ENCODE measurements at places on chromosomes 3 and 15. TPM values are rescaled to one million over a fixed set of nuclear protein-coding genes. Genes with fewer than 3 reads are reported as not detected.

- no peaks in the 10 kb centered on the region for H3K36me3 ChIP-seq
- no peak for DNase-seq
- H3K27ac ChIP-seq: no peak overlapping the region
- H3K27me3 ChIP-seq: no peaks in the 10 kb centered on the region
Measured at GRCh38 chr15:86837294-86838061, 757.8 kb downstream of the AGBL1 start.

DNA sequence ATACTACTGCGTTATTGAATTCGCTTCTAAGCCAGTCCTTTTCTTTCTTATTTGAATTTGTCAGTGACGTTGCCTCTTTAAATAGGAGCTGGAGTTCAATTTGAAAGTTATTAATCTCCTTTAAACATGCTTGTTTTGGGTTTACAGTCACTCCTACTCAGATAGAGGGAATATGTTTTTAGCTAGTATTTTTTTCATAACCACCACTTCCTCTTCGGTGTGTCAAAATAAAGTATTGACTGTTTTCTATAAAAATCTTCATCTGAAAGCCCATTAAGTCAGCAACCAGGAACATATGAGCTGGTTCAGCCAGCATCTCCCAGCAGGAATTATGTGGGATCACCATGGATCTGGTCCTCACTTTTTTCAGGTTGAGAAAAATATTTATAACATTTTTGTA, 772.9 kb downstream of the DIPK2A start:
- no peaks in the 10 kb centered on the region for H3K4me1 ChIP-seq
- no peak overlapping the region for H3K27ac ChIP-seq
- no peaks in the 10 kb centered on the region for H3K36me3 ChIP-seq
- DNase-seq: no peak
- H3K27me3 ChIP-seq: no peaks in the 10 kb centered on the region

- H3K36me3 ChIP-seq: no peaks in the 10 kb centered on the region
- DNase-seq: no peak
- H3K4me3 ChIP-seq: no peak overlapping the region
- no peak overlapping the region for H3K27ac ChIP-seq
Measured at GRCh38 chr15:85620690-85621049, 174.1 kb downstream of the KLHL25 start.

DNA sequence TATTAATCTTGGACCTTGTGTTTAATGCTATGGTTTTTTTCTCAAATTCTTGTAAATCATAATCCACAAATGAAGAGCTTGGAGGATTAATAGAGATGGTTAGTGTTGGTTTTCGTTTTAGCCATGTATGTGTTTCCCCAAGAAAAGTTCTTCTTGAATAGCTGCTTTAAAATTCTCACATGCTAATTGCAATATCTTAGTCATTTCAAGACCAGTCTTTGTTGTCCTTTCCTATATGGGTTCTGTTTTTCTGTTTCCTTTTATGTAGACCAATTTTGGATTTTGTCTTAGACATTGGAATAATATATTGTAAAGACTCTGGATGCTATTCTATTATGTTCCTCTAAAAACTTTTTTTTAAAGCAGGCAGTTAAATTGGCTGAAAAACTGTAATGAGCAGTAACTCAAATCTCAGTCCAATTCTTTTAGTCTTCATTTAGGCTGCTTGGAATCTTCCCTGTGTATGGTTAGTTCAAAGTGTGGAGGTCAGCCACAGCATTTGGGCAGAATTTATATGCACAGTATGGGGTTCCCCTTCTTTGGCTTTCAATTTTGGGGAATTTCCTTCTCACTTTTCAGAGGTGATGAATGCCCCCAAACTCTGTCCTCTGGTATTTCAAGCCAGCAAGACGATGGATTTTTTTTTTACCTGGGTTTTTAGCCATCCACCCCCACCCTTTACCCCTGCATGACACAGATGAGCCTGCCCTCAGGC, 39.1 kb upstream of the DNAJC13 start:
- H3K4me3 ChIP-seq: no peak overlapping the region
- DNase-seq: no peak
- H3K27me3 ChIP-seq: peaks cover 14% of the 10 kb centered on the region
- H3K36me3 ChIP-seq: no peaks in the 10 kb centered on the region

DNA sequence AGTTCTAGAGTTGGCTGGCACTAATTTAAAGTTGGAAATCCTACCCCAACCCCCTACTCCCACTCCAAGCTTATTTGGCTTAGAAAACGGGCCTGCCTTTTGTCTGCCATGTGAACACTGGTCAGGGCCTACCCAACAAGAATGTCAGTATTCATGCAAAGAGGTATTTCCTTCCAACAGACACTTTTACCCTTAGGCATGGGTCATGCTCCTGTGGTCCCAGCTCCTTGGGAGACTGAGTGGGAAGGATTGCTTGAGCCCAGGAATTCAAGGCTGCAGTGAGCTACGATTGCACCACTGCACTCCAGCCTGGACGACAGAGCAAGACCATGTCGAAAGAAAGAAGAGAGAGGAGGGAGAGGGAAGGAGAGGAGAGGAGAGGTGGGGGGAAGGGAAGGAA, 137.5 kb upstream of the LRTM1 start:
- H3K4me3 ChIP-seq: peak overlapping the region; percentile 12
- DNase-seq: no peak
- H3K36me3 ChIP-seq: no peaks in the 10 kb centered on the region
- no peaks in the 10 kb centered on the region for H3K27me3 ChIP-seq
- H3K27ac ChIP-seq: no peak overlapping the region

DNA sequence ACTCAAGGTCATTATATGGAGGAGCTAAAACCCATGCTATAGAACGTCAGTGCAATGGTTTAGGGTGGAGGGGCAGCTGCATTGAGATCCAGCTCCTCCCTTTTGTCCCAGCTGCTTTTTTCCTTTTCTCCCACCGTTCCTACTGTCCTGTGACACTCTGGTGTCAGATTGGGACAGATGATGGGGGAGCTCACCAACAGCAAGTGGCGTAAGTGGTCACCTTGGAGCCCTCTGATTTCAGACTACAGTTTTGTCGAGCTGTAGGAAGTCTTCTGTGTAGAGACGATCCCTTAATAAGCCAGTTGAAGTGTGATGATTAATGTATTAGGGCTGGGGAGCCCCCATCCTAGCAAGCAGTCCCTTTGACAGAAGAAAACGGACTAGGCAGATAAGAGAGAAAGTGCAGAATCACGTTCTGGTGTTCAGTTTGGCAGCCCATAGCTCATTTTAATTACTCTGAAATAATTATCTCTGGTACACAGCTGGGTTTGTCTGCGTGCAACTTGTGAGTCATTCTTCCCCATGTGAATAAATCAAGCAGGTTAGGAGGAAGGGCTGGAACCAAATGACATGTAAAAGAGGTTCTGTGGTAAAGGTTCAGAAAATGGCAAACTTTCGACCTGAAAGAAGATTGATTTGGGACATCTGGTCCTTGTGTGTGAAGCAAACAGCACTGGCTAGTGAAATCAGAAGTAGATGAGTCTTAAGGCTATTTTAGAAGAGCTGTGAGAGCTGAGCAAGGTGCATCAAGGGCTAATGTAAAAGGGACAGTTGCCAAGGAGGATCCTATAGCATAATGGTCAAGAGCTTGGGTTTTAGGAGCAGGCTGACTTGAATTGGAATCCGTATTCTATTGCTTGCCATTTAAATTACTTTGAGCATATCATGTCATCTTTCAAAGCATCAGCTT, 241.4 kb downstream of the EDEM1 start:
- H3K27me3 ChIP-seq: no peaks in the 10 kb centered on the region
- H3K27ac ChIP-seq: no peak overlapping the region
- no peaks in the 10 kb centered on the region for H3K36me3 ChIP-seq

- no peaks in the 10 kb centered on the region for H3K27me3 ChIP-seq
- peaks cover 31% of the 10 kb centered on the region for H3K4me1 ChIP-seq
- DNase-seq: no peak
- H3K27ac ChIP-seq: no peak overlapping the region
- no peaks in the 10 kb centered on the region for H3K36me3 ChIP-seq
Measured at GRCh38 chr3:59774000-59774399, 724.2 kb upstream of the CFAP20DC start.

- H3K36me3 ChIP-seq: no peaks in the 10 kb centered on the region
- H3K4me3 ChIP-seq: no peak overlapping the region
- DNase-seq: no peak
- H3K27ac ChIP-seq: no peak overlapping the region
- no peaks in the 10 kb centered on the region for H3K27me3 ChIP-seq
Measured at GRCh38 chr3:196778755-196779154, 39.1 kb downstream of the PAK2 start.

GRCh38 chr15:22895465-22896190, 57.2 kb downstream of the NIPA2 start:
- H3K27ac ChIP-seq: no peak overlapping the region
- H3K4me3 ChIP-seq: no peak overlapping the region
- H3K4me1 ChIP-seq: no peaks in the 10 kb centered on the region
- no peak for DNase-seq

GRCh38 chr3:179687967-179688535, 35.2 kb downstream of the USP13 start:
- no peak overlapping the region for H3K4me3 ChIP-seq
- H3K36me3 ChIP-seq: peaks cover 13% of the 10 kb centered on the region
- DNase-seq: no peak

GRCh38 chr15:61634837-61635236, 405.7 kb upstream of the RORA start:
- no peaks in the 10 kb centered on the region for H3K36me3 ChIP-seq
- DNase-seq: no peak
- no peaks in the 10 kb centered on the region for H3K4me1 ChIP-seq
- H3K27ac ChIP-seq: no peak overlapping the region

DNA sequence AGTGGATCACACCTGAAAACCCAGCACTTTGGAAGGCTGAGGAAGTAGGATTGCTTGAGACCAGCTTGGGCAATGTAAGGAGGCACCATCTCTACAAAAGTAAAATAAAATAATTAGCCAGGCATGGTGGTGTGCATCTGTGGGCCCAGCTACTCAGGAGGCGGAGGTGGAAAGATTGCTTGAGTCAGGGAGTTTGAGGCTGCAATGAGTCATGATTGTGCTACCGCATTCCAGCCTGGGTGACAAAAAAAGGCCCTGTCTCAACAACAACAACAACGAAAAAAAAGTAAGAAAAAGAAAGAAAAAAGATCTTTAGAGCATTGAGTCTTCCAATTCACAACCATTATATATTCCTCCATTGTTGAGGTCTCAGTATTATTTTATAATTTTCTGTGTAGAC, 192.4 kb upstream of the DPH6 start:
- H3K27me3 ChIP-seq: peaks cover 4% of the 10 kb centered on the region
- H3K4me3 ChIP-seq: no peak overlapping the region

DNA sequence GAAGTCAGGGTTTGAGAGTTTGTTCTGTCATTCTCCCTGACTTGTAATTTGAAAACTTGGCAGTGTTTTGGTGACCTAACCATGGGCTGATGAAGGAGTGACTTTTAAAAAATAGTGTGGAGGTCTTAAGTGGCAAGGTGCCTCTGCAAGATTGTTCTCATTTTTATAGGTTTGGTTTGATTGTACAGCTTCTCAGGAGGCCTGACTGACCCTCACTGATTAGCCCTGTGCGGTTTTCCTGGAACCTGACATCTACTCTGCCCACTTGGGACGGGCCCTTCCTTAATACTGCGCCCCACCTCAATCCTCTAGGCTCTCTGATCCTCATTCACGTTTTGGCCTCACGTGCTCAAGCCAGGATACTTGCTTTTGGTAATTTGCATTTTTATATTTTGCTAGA, 2.8 kb downstream of the UBE2E1 start:
- H3K36me3 ChIP-seq: peaks cover 5% of the 10 kb centered on the region
- DNase-seq: no peak
- peak overlapping the region; percentile 99 for H3K4me3 ChIP-seq
- H3K4me1 ChIP-seq: peaks cover 58% of the 10 kb centered on the region
- H3K27me3 ChIP-seq: no peaks in the 10 kb centered on the region
- H3K27ac ChIP-seq: peak overlapping the region; percentile 80

- H3K4me1 ChIP-seq: no peaks in the 10 kb centered on the region
- DNase-seq: no peak
- H3K27me3 ChIP-seq: no peaks in the 10 kb centered on the region
- no peaks in the 10 kb centered on the region for H3K36me3 ChIP-seq
Measured at GRCh38 chr3:48408823-48409281, 21.0 kb downstream of the PLXNB1 start.

DNA sequence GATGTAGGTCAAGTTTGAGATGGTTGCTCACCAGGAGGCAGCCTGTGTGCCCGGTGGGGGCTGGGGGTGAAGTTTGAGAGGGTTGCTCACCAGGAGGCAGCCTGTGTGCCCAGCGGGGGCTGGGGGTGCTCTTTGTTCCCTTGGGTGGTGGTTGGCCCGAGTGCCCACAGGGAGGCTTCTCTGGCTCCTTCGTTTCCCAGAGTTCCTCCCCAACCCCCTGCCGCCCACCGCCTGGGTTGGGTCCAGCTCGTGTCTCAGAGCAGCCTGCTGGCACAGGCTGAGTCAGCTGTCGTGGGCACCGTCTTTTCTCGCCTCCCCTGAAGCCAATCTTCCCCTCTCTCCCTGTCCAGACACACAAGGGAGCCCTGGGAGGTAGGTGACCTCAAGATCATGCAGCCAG, 3.1 kb downstream of the APBA2 start:
- peaks cover 4% of the 10 kb centered on the region for H3K4me1 ChIP-seq
- no peaks in the 10 kb centered on the region for H3K36me3 ChIP-seq
- H3K4me3 ChIP-seq: no peak overlapping the region
- no peak overlapping the region for H3K27ac ChIP-seq
- H3K27me3 ChIP-seq: peaks cover 42% of the 10 kb centered on the region

- H3K4me3 ChIP-seq: no peak overlapping the region
- H3K4me1 ChIP-seq: no peaks in the 10 kb centered on the region
- no peaks in the 10 kb centered on the region for H3K36me3 ChIP-seq
- H3K27ac ChIP-seq: no peak overlapping the region
- no peak for DNase-seq
- H3K27me3 ChIP-seq: peaks cover 4% of the 10 kb centered on the region
Measured at GRCh38 chr3:13714251-13714916, 165.5 kb downstream of the FBLN2 start.

The DZIP1L gene
- not detected for polyA plus RNA-seq

The PATL2 gene
- 18.5 TPM for polyA plus RNA-seq

The MASP1 gene
- not detected for polyA plus RNA-seq

Data from naive B cell (primary cell).